ENCODE measurements at places on chromosomes 2 and 18. TPM values are rescaled to one million over a fixed set of nuclear protein-coding genes. Genes with fewer than 3 reads are reported as not detected.

DNA sequence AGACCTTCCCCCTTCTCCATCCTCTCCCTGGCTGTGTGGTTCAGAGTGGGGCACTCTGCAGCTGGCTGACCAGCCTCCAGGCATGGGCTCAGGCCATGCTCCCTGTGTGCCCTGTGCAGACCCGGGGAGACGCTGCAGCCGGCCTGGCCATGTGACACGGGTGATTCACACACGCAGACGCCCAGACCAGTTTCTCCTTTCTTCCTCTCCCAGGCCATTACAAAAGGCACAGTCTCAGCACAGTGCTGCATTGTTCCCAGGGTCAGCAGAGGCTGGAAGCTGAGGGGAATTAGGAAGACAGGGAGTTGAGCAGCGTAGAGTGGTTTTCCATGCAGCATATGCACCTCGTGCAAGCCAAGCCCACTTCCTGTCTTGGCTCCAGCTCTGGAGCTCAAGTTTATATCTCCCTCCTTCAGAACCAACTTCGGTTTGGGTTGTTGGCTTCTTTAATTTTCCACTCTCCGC, 288.5 kb downstream of the TNS1 start:
- peak; percentile 40 for DNase-seq

DNA sequence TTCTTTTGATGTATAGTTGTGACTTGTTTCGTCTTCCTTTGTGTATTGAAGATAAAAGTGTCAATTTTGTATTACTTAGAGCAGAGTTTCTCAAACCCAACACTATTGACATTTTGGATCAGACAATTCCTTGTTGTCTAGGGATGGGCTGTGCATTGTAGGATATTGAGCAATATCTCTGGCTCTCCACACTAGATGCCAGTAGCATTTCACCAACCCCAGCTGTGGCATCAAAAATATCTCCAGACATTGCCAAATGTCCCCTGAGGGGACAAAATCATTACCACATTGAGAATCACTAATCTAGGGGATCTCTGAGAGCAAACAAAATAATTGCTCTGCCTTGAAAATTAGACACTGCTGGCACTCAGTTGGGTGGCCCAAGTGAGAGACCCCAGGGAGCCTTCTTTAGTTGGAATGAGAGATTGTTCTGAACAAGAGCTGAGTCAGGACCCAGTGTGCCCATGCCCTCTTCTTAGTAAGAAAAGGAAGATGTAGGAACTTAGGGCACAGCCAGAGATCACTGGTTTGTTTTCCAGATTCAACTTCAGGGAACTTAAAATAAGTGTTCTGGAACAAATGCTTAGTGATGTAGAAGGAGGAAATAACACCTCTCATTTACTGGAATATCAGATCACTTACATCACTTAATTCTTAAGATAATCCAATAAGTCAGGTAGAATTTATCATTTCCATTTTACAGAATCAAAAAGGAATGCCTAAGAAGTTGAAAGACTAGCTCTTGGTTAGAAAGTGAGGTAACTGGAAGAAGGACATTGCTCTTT, 466.6 kb upstream of the TNP1 start:
- DNase-seq, result no peak

DNA sequence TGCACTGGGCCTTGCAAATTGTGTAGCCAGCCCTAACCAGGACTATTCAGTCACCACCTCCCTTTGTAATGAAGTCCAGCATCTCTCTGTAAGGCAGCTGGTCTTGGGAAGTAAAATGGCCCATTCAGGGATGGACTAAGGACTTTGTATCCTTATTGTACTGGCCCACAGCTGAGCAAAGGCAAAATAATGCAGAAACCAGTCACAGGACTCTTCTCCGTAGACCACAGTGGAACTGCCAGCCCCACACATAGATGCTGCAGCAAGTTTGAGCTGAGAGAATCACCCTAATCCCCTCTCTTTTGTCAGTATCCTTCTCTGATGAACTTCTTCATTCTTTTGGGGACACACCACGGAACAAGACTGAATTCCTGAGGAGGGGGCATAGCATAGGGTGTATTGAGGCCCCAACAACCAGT, 73.6 kb upstream of the RTN4 start:
- no peak for DNase-seq

DNA sequence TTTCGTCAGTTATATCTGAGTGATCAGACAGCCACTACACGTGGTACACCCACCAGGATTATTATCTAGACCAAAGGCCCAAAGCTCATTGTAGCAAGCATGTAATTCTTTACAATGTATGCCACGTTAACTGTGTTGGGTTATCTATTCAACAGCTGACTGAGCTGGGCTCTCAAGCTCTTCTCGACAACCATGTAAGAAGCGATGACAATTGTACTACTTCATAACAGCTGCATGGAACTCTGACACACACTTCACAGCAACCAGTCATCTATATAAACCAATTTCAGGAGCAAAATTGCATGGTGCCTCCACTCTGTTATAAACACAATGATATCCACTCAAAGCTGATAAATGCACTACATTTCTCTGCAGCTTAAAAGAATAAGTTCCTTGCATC, 701.8 kb downstream of the NR4A2 start:
- DNase-seq, result no peak

Gene MLPH
- polyA plus RNA-seq, result 4.6 TPM
